ENCODE measurements at places on chromosomes 6 and 20.

DNA sequence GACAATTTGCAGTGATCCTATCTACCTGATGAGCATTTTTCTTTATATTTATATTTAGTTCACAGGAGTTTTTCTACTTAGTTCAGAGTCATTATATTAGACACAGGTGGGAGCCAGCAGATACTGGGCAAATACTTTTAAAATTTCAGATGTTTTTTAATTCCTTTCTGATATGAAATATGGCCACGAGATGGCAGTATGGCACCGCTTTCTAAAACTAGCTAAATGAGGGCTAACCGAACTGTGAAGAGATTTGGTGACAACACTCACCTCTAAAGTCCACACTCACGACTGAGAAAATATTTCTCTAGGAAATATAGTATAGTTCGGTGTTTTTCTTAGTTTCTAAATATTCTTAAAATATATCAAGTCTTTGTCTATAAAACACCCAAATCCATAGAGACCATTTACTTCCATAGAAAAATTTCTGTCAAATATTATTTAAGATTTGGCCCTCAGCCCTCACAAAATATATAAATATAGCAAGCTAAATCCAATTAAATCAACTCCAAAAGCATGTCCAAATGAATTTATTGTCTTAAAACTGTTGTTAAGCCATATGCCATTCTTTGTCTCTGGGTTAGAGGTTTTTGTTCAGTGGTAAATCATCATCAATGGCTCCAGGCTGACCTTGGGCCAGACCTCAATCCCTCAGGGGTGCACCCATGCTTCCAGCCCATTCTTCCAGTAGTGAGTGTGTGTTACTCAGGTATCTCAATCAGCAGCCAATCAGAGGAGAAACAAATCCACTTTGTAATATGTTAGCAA is 63.6 kb downstream of the HUS1B start:
- DNase-seq: peak; percentile 64

DNA sequence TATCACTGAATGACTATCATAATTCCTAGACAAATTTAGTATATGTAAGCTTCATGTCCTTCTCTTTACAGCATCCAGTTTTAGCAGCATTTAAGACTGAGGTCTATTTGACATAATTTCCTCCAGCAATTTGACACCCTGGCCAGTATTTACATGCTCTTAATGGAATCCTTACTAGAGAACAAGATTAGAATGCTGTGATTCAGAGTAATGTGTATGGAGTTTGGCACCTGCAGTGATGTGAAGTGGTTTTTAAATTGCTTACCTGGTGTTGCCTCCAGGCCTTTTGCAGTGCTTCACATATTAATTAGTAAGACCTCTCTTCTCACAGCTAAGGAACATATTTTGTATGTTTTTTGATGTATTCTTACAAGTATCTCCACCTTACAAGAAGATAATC is 9.8 kb downstream of the NKX2-4 start:
- no peak for DNase-seq

- DNase-seq: peak; percentile 24
Observed at GRCh38 chr6:57216235-57217101, 5.6 kb downstream of the RAB23 start.

- DNase-seq: no peak
Observed at GRCh38 chr6:109096208-109096607, 901 bp downstream of the CEP57L1 start.

All from pons (tissue), 1 donor.